H1 (cell line): ENCODE measurements at places on chromosomes 11 and 22. TPM values are rescaled to one million over a fixed set of nuclear protein-coding genes. Genes with fewer than 3 reads are reported as not detected.

Gene TNNT3
- polyA plus RNA-seq = not detected in 2 replicates

Gene ACRV1
- 0.06 TPM in 1 of 2 replicates, not detected in the other for polyA plus RNA-seq

Gene MS4A7
- 0.05 TPM in 1 of 2 replicates, not detected in the other for polyA plus RNA-seq

Gene SAA4
- not detected in 2 replicates for polyA plus RNA-seq

Gene SPATA19
- not detected in 2 replicates for polyA plus RNA-seq

Gene TMEM184B
- 41.6 and 70.6 TPM in 2 replicates for polyA plus RNA-seq

Gene DRG1
- polyA plus RNA-seq = 27.2 and 45.3 TPM in 2 replicates

Gene C22orf15
- polyA plus RNA-seq = 4.2 and 6.9 TPM in 2 replicates

Gene C11orf65
- polyA plus RNA-seq = 0.08 and 0.14 TPM in 2 replicates

Gene SMC1B
- 0.02 TPM in 2 replicates for polyA plus RNA-seq

Gene ROM1
- 0.86 and 0.91 TPM in 2 replicates for polyA plus RNA-seq

Gene CARS1
- 44.1 and 52.2 TPM in 2 replicates for polyA plus RNA-seq

Gene OR52E8
- polyA plus RNA-seq = not detected in 2 replicates

Gene POU2F3
- polyA plus RNA-seq = 0.78 and 2.1 TPM in 2 replicates

Gene SLC36A4
- 7.3 and 10.2 TPM in 2 replicates for polyA plus RNA-seq

Gene GRM5
- polyA plus RNA-seq = 0.15 and 0.22 TPM in 2 replicates

Gene AP5B1
- 7.6 and 10.3 TPM in 2 replicates for polyA plus RNA-seq

Gene NXPE4
- not detected in 2 replicates for polyA plus RNA-seq

Gene PLA2G3
- polyA plus RNA-seq = 18.1 and 19.3 TPM in 2 replicates

Gene CRYBA4
- polyA plus RNA-seq = 2.2 and 3.1 TPM in 2 replicates

Gene SCT
- polyA plus RNA-seq = 1.7 and 3.7 TPM in 2 replicates

Gene OR51B2
- not detected in 2 replicates for polyA plus RNA-seq

Gene TUB
- polyA plus RNA-seq = 14.8 and 15.3 TPM in 2 replicates

Gene ART1
- not detected in 2 replicates for polyA plus RNA-seq

Gene SCYL1
- 77.7 and 111 TPM in 2 replicates for polyA plus RNA-seq

Gene OR5L1
- not detected in 2 replicates for polyA plus RNA-seq

Gene TLCD5
- 7.7 and 10.1 TPM in 2 replicates for polyA plus RNA-seq

Gene MAJIN
- polyA plus RNA-seq = not detected in 2 replicates

Gene SSRP1
- 281 and 364 TPM in 2 replicates for polyA plus RNA-seq

Gene CRYBB3
- polyA plus RNA-seq = 0.44 and 0.63 TPM in 2 replicates

Gene MIOX
- 0.32 and 0.57 TPM in 2 replicates for polyA plus RNA-seq

Gene OR52N4
- polyA plus RNA-seq = 3.5 and 3.7 TPM in 2 replicates

Gene TRIOBP
- polyA plus RNA-seq = 18.2 and 36.0 TPM in 2 replicates

Gene OR51I1
- polyA plus RNA-seq = not detected in 2 replicates

Gene SLC17A6
- 0.06 and 0.24 TPM in 2 replicates for polyA plus RNA-seq

Gene P2RX6
- 0.09 and 0.16 TPM in 2 replicates for polyA plus RNA-seq

Gene RAPSN
- 0.05 and 0.06 TPM in 2 replicates for polyA plus RNA-seq

Gene VSIG10L2
- not detected in 2 replicates for polyA plus RNA-seq

Gene CTSW
- polyA plus RNA-seq = not detected in 2 replicates

Gene MB
- polyA plus RNA-seq = 1.5 and 1.7 TPM in 2 replicates

Gene PDGFB
- polyA plus RNA-seq = 3.9 and 5.5 TPM in 2 replicates

Gene TRIM64
- polyA plus RNA-seq = not detected in 2 replicates

Gene HMOX1
- 39.2 and 41.6 TPM in 2 replicates for polyA plus RNA-seq

Gene SLC6A5
- not detected in 2 replicates for polyA plus RNA-seq

Gene RCOR2
- polyA plus RNA-seq = 54.6 and 75.9 TPM in 2 replicates

Gene TIMP3
- 1.1 and 1.3 TPM in 2 replicates for polyA plus RNA-seq

Gene OR51B4
- polyA plus RNA-seq = not detected in 2 replicates

Gene HBB
- polyA plus RNA-seq = not detected in 2 replicates

Gene DDTL
- polyA plus RNA-seq = 2.2 and 3.1 TPM in 2 replicates
